IPS DF 19.7 (cell line): ENCODE measurements at places on chromosomes 12 and 14.

DNA sequence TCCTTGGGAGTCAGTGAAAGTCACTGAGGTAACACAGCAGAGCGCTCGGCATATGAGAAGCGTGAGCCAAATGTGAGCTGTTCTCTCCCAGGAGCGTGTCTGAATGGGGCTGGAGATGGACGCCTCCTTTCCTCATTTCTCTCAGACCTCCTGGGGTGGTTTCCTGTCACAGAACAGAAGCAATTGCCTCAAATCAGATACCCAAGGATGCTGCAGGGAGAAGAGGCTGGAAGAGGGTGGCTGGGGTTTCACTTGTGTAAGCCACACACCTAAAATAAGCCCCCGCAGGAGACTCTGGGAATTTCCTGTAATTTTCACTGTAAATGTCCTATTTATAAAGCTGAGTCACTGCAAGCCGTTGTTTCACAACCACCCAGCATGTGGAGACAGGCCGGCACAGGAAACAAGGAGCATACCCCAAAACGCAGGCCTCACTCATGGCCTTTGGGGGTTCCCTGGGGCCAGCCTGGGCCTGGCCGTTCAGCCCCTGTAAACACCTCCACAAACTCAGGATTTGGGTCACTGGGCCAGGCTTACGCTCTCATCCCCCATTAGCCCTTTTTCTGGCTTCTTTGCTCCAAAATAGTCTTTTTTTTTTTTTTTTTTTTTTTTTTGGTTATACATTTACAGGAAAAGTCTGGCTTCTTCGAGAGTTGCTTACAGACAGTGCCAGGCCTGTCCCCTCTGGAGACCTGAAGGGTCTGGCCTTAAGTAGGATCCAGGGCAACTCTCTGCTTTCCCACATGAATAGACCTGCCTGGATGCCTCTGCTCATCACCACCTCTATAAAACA is 55.3 kb downstream of the VCPKMT start:
- DNase-seq: no peak

GRCh38 chr14:28300356-28300755 is 466.2 kb upstream of the FOXG1 start:
- no peak for DNase-seq

DNA sequence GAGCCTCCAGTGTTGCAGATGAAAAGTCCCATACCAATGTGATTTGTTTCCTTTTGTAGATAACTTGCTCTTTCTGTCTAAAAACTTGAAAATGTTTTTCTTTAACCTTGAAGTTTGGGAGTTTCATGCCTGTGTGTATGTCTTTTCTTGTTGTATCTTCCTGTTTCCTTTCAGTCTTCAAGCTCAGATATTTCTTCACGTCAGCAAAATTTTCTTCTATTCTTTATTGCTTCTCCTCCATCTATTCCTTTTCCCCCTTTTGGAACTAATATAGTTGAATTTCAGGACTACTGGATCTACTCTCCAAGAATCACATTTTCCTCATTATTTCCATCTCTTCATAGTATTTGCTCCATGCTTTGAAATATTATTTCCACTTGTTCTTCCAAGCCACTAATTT is 23.9 kb downstream of the SOAT2 start:
- no peak for DNase-seq

GRCh38 chr14:72535485-72535884 is 358.4 kb downstream of the DPF3 start:
- no peak for DNase-seq
